ENCODE measurements at places on chromosomes 11 and 22. TPM values are rescaled to one million over a fixed set of nuclear protein-coding genes. Genes with fewer than 3 reads are reported as not detected.

DNA sequence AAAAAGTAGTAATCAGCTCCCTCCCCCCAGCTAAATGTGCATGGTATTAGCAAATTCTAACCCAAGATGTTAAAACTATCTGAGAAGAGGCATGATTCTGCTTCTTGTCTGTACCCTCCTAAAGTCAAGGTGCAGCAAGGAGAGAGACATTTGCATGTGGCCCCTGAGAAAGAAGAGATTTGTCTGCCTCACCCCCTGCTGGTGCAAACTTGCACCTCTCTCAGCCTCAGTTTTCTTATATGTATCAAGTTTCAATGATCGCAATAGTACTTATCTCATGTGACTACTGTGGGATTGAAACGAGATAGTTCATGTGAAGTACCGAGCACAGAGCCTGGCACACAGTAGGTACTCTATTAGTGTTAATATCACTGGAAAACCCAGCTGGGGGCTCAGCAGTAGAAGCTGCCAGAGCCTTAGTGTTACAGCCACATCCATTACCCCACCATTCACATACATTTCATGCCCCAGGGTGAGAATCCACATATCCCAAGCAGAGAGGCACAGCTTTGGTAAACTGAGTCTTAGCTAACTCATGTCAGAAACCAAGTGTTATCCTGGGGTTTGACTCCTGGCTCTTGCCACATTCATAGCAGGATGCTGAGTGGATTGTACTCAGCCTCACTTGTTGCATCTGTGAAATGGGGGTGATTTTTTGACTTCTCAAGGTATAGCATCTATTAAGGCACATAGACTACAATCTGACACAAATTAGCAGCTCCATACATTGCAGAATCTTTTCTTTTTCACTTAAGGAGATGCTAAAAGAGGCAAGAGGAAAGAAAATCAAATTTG lies 24.9 kb downstream of the CD44 start:
- no peak for DNase-seq

DNA sequence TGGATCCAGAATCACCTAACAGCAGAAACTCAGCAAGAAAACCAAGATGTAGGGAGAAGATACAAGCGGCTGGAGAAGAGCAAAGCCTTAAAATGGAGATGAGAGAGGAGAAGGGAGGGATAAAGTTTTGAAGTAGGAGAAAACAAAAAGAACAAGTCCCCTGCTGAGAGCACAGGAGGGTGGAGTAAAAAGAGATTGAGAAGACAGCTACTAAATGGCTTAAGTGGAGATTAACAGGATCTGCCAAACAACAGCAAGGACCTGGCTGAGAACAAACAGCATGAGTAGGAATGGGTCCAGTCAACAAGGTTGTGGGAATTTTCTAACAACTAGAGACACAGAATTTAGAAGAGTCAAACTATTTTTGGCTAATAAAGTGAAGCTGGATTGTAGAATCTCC lies 18.1 kb downstream of the BTG4 start:
- DNase-seq, result no peak

GRCh38 chr11:125141686-125142535 lies 22.6 kb upstream of the PKNOX2 start:
- DNase-seq, result peak; percentile 53

- no peak for DNase-seq
These were observed 33.7 kb upstream of the MPPED1 start for GRCh38 chr22:43377896-43378704.

- no peak for DNase-seq
These were observed 130.6 kb upstream of the UBASH3B start for GRCh38 chr11:122524898-122525297.

- no peak for DNase-seq
These were observed 39.8 kb upstream of the SPTBN2 start for GRCh38 chr11:66768818-66769217.

- no peak for DNase-seq
These were observed 8.4 kb downstream of the TSPAN4 start for GRCh38 chr11:850775-851763.

- DNase-seq, result no peak
These were observed 47.0 kb upstream of the CLMP start for GRCh38 chr11:123241874-123242543.

GRCh38 chr11:123616505-123617198 lies 37.8 kb downstream of the SCN3B start:
- DNase-seq, result peak; percentile 76

DNA sequence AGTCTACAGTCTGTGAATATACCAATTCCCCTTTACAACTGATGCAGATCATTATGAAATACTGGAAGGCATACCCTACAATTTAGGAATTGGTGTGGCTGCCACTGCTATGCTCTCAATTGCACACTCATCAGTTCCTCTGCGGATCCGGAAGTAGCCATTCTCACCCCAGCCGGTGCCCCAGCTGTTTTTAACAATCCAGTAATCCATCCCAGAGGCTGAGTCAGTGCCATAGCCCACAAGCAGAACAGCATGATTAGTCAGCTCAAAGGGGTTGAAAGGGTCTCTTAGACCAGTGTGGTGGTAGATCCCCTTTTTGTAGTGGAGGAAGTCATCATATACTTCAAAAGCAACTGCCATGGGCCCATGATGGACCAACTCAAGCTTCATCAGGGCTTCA lies 43.6 kb downstream of the CTSC start:
- peak; percentile 41 for DNase-seq

- DNase-seq, result no peak
These were observed 88.0 kb upstream of the DBX1 start for GRCh38 chr11:20248121-20248772.

DNA sequence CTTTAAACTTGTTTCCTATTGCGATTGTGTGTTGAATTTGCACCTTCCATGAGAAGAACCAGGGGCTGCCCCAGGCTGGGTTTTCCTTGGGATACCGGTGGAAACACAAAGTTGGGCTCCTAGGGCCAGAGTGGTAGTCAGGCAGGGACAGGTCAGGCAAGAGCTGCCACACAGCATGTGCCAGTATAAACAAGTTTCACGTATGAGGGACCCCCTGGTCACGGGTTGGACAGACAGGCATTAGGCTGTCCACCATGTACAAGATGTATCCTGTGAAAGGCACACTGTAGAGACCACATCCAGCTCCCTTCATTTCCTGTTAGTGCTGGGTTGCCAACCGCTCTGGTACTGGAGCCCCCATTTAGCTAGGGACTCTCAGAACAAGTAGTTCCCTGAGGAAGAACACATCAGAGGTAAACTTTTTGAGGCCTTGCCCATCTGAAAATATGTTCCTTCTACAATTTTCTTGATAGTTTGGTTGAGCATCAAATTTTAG lies 8.8 kb downstream of the UPB1 start:
- DNase-seq, result no peak

GRCh38 chr22:23192133-23192532 lies 11.8 kb downstream of the BCR start:
- DNase-seq, result no peak

DNA sequence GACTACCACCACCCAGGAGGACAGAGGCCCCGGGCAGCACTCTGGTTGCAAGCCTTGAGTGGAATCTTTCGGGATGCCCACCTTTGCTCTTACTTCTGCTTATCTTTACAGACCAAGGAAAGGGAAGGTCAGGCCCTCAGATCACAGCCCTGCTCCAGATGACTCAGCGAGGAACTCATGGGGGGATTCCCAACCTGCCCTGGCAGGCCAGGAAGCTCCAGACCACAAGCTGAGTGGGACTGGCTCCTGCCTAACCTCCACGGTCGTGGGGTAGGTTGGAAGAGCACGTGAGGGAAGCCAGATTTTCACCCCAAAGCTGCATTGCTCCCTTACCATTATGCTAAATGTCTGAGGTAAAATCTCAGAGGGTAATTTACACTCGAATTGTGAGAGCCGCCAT lies 11.8 kb downstream of the TBC1D10A start:
- DNase-seq, result peak; percentile 31

DNA sequence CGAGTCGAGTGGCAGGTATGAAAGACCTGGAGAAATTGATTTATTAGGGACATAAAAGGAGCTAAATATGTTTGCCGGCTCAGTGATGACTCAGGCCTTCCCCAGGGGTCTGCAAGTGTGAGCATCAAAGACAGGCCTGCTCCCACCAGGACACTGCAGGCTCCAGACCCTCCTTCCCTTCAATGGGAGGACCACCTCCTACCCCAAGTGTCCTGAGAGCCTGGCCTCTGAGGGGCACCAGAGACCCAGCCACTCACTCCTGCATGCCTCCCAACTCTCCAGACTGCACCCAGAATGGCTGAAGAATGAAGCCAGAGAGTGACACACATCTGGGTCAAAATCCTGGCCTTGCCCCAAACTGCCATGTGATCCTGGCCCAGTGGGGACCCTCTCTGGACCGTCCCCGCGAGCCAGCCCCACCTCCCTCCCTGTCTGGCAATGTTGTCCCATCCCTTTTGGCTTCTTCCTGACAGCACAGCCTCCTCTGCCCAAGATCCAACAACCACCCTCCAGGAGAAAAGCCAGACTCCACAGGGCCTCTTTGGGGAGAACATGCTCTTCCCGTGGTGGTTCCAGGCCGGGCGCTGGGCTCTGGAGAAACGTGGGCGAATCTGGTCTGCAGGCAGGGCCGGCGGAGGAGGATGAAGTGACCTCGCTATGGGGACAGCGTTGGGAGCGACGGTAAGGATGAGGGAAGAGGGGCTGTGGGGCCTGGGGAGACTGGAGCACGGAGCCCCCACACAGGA lies 36.2 kb downstream of the CYTH4 start:
- DNase-seq, result no peak

DNA sequence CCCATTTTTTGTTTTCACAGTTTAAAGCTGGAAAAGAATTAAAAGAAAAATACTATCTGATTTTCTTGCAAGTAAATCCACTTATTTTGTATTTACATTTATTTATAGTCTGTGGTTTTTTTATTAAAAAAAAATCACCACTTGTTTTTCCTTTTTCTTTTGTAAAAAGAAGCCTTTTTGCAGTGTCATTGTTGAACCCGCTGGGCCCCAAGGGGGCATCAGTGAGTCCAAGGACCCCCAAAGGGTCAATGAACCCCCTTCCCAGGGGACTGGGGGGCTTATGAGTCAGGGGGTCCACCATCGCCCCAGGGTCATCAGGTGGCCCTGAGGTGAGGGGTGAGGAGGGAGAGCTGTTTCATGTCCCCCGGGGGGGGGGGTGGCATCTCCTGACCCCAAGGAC lies 34.0 kb upstream of the EIF3D start:
- DNase-seq, result no peak

DNA sequence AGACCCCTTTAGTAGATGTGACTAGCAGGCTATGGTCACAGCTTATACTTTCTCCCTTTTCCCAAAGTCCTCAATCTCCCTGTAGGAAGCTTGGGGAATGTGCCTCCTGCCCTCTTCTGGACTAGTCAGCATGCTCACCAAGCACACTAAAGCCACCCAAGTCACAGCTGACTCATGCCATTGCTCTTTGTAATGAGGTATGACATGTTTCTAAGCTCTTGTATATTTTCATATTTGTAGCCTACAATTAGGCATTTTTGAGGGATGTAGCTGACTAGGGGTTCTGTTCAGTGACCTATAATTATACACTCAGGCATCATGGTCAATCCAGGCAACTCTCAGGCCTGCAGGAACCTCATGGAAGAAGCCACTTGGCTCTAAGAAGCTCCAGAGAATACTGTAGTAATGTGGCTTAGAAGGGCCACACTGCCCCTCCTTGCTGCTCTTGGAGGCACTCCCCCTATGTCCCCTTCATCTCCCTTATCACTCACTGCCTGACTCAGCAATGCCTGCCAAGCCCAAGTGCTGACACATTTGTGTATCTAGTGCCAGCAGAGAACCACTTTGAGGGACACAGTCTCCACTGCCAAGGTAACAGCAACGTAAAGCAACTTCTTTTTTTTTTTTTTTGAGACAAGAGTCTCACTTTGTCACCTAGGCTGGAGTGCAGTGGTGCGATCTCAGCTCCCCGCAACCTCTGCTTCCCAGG lies 86.2 kb downstream of the RPL27A start:
- peak; percentile 66 for DNase-seq

DNA sequence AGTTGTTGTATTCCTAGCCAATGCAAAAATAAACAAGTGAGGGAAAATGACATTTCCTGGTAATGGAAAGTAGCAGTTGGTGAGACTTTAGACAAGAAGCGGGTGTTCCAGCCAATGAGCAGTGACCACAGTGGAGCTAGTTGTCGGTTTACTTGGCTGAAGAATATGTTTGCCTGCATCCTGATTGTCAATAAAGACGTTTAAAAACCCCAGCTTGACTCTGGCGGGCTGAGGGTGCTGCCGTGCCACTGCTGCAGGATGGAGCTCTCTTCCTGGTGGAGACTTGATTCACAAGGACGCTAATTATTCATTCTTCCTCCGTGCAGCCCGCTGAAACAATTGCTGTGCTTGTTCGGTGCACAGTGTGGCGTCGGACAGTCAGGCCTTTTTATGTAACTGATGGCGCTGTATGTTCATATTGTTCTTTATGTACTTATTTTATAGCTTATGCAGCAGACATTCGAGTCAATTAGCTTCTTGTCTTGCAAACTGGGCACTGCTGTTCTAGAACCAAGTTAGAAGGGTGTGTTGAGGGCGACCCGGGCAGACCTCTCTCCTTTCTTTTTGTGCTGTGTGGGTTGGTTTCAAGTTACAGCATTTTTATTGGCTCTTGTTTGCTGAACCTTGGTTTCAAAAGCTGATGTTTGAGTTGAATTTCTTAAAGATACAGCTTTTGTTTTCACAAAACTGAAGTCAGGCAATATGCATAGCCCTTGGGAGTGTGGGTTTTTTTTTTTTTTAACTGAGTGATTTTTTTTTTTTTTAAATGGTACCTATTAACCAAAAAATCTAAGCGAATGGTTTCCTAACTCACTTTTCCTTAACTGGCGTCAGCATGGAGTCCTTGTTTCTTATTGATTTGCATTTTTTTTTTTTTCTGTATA lies 153.9 kb downstream of the TEAD1 start:
- peak; percentile 52 for DNase-seq

DNA sequence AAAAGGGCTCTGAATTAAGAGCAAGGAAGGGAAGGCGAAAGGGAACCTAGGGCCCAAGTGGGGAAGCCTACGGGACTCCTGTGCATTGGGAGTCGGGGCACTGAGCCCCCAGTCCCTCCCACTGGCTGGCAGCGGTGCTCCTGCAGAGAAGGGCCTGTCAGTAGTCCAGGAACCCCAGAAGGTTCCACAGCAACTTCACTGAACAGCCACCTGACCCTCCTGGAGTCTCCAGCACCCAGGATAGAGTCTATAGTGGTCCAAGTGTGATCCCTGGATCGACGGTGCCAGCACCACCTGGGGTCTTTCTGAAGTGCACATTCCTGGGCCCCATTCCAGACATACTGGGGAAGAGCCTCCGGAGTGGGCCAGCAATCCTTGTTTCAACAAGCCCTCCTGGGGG lies 100.0 kb upstream of the B3GAT1 start:
- no peak for DNase-seq

The POTEH gene
- total RNA-seq, result not detected

The PLEKHA7 gene
- not detected for total RNA-seq

The RIN1 gene
- 65.7 TPM for total RNA-seq

The KRTAP5-8 gene
- total RNA-seq, result not detected

The NPAS4 gene
- total RNA-seq, result not detected

The RELA gene
- 56.1 TPM for total RNA-seq

The TOLLIP gene
- 27.3 TPM for total RNA-seq

The CCDC83 gene
- total RNA-seq, result not detected

The GRIA4 gene
- not detected for total RNA-seq

The AIP gene
- total RNA-seq, result 85.1 TPM

The TSKU gene
- total RNA-seq, result 8.2 TPM

The KCNJ1 gene
- total RNA-seq, result not detected
